ENCODE measurements at places on chromosomes 2 and 18.

GRCh38 chr2:27059141-27059820 is 7.8 kb downstream of the AGBL5 start:
- DNase-seq, result no peak

GRCh38 chr2:70647873-70648481 is 94.4 kb upstream of the TGFA start:
- no peak for DNase-seq

DNA sequence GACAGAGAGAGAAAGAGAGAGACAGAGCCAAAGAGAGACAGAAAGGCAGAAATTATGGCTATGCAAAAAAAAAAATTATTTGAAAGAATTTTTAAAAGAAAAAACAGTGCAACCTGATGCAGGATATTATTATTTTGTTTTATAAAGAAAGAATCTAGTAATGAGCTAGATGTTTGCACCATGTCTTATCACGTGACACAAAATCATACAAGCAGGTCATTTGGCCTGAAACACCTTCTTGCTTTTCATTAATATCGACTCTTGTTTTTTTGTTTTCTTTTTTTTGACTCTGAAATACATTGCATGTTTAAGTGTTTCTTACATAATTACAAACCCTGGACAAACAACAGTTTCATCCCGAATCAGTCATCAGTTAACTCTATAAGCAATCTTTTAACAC is 606.0 kb downstream of the LRP1B start:
- no peak for DNase-seq

DNA sequence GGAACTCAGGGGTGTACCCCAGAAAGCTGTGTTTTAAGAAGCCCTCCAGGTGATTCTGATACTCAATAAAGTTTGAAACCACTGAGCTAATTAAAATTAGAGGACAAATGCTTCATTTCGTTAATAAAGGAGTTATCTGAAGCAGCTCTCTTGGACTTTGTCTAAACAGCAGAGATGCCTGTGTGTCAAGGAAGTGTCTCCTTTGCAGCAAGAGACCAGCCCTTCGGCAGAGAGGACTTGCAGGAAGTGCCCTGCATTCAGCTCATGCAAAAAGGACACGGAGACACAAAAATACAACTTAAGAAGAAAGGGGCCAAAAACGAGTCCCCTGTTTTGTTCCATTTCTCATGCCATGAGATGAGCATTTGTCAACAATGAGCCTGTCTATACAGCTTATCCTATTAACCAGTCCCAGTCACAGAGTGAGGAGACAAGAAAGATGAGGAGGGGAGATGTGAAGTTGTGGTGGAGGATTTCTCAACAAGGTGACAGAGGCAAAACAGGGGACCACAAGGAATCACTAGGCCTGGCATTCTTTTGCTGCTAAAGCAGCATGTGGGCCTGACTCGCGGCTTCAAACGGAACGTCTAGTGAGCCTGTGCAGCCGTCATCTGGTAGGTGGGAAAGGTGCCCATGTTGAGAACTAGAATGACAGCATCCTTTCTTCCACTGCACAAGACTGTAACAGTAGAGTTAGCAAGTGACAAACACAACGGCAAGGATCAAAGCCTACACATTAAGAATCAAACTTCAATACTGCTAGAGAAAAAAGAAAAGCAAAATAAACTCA is 152.3 kb downstream of the ANTXR1 start:
- DNase-seq, result no peak

DNA sequence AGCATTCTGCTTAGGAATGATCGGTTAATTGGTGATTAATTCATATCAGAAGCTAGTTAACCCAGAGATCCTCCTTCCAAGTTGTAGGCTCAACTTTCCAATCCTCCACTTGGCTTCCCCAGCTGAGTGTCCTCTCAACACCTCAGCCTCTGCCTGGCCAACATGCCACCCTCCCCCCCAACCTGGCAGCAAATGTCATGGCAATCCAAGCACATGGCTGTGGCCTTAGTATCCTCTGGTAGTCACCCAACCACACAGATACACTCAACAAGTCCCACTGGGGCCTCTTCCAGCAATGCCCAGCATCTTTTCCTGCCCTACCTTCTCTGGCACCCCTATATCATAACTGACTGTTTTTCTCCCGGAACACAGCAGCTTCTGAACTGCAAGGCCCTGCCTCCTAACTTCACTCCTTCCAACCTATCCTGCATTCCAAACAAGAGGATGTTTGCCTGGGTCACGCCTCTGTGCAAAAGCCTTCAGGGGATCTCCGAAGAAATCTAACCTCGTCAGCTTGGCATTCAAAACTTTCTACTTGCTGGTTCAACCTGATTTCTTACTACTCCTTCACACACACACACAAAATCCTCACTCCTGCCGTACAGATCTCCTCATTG is 195.0 kb downstream of the CYP26B1 start:
- no peak for DNase-seq

DNA sequence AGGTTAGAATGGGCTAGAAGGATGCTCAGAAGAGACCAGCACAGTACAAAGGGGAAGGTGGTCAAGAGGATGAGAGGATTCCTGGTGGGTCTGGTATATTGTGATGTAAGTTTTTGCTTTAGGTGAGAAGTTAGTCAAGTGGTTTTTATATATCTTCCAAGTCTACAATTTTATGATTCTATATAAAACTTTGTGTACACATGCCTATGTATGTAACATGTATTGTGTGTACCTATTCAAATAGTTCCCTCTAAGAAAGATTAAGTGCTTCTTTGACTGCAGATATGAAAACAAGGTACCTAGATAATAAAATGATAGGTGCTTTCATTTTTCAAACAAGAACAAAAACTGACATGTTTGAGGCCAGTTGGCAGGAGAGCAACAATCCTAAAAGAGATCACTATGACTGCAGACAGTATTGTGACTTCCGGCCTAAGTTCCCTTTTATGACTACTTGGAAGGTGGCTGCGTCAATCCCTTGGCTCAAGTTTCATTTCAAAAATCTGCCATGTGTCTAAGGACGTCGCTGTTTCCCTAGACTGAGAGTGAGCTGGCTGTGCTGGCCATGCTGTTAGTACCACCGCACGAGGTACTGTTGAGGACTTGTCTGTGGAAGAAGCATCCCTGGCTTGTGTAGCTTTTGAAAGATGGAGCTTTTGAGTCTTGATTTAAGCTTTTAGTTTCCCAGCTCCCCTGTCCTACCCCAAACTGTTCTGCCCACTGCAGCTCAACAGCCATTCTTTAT is 123.1 kb downstream of the PRPF40A start:
- no peak for DNase-seq

- no peak for DNase-seq
These were observed 80.2 kb downstream of the CLHC1 start for GRCh38 chr2:55151733-55152433.

DNA sequence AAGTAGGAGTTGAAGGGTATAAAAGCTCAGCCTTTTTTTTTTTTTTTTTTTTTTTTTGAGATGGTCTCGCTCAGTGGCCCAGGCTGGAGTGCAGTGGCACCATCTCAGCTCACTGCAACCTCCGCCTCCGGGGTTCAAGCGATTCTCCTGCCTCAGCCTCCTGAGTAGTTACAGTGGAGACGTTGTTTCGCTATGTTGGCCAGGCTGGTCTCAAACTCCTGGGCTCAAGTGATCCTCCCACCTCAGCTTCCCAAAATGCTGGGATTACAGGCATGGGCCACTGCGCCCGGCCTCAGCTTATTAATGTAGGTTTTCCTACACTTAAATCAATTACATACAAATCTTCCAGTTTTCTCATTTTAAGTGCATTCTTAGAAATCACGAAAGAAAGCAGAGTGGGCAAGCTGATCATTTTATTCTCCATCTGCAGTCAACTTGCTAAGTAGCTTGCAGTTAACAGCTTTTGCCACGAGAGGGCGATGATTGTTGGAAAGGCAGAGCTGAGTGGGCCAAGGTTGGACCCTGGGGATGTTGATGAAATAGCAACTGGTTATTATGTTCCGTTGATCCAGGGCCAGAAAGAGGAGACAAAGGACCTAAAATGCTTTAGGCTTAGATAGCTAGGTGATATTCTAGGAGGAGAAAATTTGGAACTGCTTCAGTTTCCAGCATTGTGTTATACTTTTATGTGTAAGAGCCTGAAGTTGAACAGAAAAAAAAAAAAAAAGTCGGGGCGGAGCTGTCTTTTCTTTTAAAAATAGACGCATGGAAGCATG is 234.4 kb upstream of the EPAS1 start:
- DNase-seq, result peak; percentile 84

GRCh38 chr2:236693531-236693930 is 123.9 kb downstream of the ACKR3 start:
- DNase-seq, result no peak

- DNase-seq, result no peak
These were observed 71.8 kb downstream of the CMPK2 start for GRCh38 chr2:6793913-6794312.

DNA sequence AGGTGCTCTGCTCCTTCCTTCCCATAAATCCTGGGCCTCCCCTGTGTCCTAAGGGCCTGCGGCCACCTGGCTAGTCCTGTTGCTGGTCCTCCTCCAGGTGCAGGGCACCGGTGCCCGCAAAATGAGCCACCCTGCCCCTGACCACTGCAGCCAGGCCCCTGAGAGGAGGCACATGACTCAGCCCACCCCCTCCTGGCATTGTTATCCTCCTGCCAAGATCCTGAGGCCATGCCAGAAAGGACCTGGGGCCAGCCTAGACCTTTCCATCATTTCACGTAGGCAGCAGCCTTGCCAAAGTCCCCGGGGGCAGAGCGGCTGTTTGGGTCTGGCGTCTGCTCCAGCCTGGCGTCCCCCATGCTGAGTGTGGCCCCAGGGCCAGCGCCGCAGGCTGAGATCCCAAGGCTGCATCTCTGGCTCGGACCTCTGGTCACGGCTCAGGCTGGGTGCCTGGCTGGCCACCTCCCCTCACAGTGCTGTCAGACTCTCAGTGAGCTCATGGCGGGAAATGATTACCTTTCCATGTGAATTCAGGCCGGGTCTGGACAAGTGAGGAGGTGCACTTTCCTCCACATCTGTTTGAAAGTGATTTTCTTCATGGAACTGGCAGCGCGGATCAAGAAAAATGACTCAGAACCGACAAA is 81.0 kb downstream of the NDUFA10 start:
- no peak for DNase-seq

GRCh38 chr2:242046206-242046826 is 176.8 kb downstream of the RTP5 start:
- no peak for DNase-seq

DNA sequence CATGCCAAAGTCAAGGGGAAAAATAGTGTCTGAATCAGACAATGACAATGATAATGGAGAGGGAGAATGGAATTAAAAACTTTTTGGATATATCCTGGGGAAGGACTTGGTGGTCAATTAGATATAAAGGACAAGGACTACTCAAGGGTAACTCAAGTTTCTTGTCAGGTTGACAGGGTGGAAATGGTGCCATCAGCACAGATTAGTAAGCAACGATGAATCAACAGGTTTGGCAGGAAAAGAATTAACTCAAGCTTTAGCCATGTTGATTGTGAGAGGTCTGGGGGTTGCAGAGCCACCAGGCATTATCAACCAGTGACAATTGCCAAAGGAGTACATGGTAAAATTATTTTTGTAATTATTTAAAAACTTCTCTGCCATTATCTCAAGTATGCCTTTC is 35.8 kb upstream of the SPATS2L start:
- DNase-seq, result no peak

DNA sequence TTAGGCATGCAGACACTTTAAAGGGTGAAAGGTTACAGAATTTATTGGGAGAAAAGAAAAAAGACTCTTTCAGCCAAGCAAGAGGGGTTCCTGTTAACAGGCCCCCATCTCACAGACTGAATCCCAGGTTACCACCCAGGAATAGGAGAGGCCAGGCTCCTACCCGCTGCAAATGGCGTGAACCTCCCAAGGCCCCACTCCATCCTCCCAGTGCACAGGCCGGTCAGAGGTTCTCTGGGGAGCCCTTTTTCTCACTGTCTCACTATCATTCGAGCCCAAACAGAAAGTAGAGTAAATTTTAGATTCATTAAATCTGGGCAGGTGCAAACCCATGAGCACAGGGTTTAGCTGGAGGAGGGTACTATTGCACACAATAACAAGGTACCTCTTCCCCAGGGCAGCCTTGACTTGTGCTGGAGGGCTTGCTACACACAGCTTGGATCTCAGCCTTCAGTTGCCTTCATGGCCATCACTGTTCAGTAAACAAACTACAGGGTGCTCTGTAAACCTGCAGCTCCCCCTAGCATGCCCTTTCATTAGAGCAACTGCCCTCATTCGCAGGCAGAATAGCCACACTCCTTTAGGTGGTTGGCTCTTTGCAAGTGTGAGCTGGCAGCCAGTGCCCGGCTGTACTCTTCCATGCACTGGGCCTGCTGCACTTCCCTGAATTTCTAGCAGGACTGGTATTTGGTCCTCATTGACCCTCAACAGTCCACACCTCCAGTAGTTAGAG is 7.3 kb upstream of the PLEK start:
- DNase-seq, result no peak

DNA sequence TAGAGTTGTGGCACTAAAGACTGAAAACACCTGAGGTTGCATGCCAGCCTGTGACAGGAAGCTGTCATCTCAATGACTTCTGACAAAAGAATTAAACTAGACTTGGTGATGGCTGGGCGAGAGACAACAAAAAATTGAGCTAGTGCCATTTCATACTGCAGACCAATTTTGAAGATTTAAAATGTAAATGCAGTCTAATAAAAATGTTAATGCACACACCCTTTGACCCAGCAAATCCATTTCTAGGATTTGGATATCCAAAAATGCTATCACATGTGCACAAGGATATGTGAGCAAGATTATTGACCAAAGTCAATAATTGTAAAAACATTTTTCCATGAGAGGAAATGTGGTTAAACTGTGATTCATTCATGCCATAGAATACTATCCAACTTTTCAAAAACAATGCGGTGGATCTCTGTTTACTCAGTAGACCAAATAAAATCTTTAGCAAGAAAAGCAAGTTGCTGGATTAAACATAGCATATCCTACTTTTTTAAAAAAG is 5.6 kb downstream of the FBXO36 start:
- DNase-seq, result no peak

GRCh38 chr2:62660087-62660486 is 45.4 kb upstream of the EHBP1 start:
- no peak for DNase-seq

DNA sequence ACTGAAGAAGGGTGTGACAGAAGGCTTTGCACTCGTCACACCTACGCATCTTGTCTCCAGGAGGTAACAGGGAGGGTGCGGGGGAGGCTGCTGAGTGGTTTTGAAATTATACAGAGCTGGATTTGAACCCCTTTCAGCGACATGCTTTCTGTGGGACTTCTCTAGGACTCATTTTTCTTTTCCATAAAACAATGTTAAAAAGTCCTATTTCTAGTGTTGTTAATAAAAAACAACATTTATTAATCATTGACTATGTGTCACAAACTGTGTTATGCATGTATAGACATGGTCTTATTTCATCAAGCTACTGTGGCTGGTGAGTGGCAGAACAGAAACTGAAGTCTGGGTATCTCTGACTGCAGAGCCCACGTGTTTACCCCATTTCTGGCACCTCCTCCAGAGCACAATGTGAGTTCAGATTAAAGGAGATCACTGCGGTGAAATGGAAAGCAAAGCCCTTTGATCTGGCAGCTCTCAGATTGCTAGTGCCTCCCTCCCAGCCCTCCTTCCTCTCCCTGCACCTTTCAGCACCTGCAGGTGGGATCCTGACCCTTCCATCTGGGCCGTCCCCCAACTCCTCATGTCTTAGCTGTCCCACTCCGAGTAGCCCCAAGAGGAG is 315.5 kb upstream of the MYT1L start:
- DNase-seq, result no peak

GRCh38 chr18:48004577-48004976 is 74.1 kb upstream of the SMAD2 start:
- no peak for DNase-seq
